Activated T-helper 9 cell treated with anti-CD3 and anti-CD28 coated beads, Interleukin-2, amount 50 U/mL, for 16 hours (primary cell): ENCODE measurements at places on chromosomes 6 and 20.

GRCh38 chr6:11804135-11804534, 25.5 kb upstream of the ADTRP start:
- no peak for DNase-seq

DNA sequence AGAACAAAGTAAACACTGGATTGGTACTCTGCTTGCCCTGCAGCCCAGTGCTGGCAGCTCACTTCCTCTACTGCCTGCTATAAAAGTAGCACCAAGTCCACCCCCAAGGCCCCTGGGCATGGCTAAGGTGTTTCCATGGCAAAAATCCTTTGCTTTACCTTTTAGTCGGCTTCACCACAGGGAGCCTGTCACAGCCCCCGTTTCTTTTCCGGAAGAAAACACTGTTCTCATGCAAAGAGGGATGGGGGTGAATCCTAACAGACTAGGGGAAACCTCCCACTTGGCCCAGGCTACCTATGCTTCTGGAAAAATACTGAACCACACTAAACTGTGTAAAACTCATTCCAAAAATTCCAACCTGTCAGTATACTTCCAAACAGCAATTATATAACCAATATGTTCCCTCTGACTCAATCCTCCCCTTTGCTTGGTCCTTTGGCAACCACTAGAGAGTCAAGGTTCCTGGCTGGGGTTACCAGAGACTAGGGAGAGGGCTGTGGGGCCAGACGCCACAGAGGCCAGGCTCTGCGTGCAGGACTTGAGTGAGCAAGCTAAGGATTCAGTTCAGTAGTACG, 16.1 kb downstream of the PPIL1 start:
- DNase-seq: no peak

- no peak for DNase-seq
Measured at GRCh38 chr6:13190376-13190775, 138.0 kb downstream of the TBC1D7 start.

DNA sequence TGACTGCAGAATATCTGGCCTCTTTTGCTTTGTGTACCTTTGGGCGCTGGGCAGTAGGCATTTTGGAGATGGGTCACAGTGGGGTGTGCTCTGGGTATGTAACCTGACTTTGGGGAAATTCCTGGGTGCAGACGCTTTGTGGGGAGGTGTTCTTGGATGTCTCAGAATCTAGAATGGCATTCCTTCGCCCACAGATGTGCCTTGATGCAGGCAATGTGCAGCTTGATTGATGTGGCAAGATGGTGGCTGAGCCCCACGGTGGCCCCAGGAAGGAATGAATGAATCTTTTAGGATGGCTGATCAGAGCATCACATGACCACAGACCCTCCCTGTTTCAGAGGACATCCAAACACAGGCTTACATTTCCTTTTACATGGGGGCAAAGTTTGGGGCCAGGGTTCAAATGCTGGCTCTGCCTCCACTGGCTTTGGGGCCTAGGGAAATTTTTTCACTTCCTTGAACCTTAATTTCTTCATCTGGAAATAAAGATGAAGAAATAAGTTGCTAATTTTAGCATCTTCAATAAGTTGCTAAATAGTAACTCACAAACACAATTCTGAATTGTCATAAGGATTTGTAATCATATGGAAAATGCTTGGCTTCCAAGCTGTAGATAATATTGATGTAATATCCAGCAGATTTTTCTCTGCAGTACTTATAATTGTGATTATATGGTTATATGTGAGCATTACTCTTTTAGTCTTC, 5.6 kb downstream of the PPP1R16B start:
- DNase-seq: no peak

- no peak for DNase-seq
Measured at GRCh38 chr20:22797103-22797502, 212.7 kb upstream of the FOXA2 start.

- no peak for DNase-seq
Measured at GRCh38 chr6:140321891-140322290, 947.4 kb upstream of the CITED2 start.

- DNase-seq: no peak
Measured at GRCh38 chr6:4760773-4761172, 15.4 kb upstream of the CDYL start.

- DNase-seq: no peak
Measured at GRCh38 chr20:53040693-53041589, 68.8 kb downstream of the TSHZ2 start.

DNA sequence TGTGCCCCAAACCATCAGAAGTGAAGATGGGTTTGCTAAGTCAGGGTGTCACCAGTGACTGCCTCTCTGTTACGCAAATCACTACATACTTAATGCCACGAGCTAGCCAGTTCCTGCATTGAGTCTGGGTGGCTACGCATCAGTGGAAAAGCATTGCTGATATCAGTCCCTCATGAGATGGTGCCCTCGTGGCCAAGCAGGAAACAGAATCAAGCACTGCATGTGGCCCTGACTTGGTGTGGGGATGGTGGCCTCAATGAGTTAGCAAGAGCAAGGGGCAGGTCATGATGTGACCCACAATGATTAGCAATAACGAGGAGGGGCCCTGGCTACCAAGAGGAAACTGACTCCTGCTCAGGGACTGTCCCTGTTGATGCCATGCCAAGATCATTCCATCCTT, 51.6 kb upstream of the FNDC1 start:
- DNase-seq: no peak

- no peak for DNase-seq
Measured at GRCh38 chr6:134372603-134373281, 54.8 kb upstream of the SGK1 start.

GRCh38 chr6:72654071-72654621, 32.3 kb downstream of the KCNQ5 start:
- no peak for DNase-seq

GRCh38 chr20:59667131-59667530, 62.8 kb downstream of the PHACTR3 start:
- no peak for DNase-seq

GRCh38 chr6:130946076-130946475, 117.0 kb downstream of the EPB41L2 start:
- DNase-seq: no peak

DNA sequence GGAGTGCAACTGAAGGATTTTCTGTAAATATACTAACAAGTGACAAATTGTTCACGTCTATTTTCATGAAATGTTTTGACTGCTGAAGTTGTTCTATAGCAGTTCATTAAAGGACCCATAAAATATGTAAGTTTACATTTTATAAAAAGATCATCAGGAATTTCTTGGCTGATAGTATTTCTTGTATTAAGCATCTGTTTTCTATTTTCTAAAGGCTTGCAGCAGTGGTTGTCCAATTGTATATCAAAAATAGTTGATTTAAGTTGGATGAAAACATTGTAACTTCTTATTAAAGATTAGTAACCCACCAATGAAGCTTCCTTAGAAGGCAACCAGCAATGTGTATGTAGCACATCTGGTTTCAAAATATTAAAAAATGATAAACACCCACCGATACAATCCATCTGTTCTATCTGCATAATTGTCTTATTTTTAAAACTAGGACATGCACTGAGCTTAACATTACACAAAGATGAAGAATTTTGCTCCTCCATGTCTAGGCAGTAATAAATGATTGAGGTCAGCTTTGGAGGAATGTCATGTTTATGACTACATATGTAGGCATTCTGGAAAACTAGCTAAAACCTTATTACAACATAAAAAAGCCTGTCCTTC, 301.3 kb upstream of the TCF21 start:
- no peak for DNase-seq

GRCh38 chr6:122789182-122790027, at the start of gene SMPDL3A:
SMPDL3A (plus strand) TSS chr6:122789258; CDS start chr6:122789347, 89 bp downstream.
- DNase-seq: no peak

GRCh38 chr6:39790772-39791171, 1.4 kb upstream of the DAAM2 start:
- no peak for DNase-seq

DNA sequence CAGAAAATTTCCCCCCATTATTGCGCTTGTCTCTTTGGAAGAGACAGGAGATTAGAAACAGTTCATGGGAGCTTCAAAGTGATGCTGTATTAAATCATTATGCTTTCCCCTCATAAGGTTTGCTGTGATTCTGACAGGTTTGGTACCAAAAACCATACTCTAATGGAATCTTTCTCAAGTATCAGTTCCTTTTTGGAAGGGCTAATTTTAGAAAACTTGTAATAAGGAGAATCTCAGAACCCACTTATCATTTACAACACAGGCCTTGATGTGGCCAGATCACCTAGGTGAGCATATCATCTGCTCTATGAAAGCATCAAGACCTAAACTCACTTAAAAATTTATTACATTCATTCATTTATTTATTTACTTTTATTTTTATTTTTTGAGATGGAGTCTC, 51.2 kb downstream of the TP53INP2 start:
- DNase-seq: no peak

GRCh38 chr20:31849306-31849930, 4.0 kb upstream of the FOXS1 start:
- DNase-seq: no peak

DNA sequence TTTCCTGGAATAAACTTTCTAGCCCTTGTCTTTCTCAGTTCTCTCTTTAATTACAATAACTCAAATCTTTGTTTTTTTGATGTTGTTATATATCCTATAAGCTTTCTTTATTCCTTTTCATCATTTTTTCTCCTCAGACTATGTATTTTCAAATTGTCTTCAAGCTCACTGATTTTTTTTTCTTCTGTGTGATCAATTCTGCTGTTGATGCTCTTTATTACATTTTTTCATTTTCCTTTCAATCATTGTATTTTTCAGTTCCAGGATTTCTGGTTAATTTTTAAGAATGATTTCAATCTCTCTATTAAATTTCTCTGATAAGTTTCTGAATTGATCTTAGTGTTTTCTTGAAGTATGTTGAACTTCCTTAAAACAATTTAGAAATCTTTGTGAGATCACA, 209.7 kb downstream of the TBC1D32 start:
- no peak for DNase-seq

DNA sequence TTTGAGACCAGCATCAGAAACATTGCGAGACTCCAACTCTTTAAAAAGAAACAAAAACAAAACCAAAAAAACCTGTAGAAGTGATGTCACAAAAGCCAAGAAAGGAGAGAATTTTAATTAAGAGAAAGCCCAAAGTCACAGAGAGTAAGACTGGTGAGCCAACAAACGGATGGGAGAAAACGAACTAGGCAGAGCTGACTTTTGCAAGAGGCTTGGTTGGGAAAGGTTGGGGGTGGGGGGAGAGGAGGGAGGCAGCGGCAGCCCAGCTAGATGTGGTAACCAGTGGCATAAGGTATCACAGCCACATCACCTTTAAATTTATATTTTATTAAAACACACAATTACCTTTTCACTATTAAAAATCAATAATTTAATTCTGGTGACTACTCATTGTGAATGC, 23.5 kb downstream of the NOL7 start:
- DNase-seq: no peak

- no peak for DNase-seq
Measured at GRCh38 chr20:46401478-46401860, 4.9 kb downstream of the ELMO2 start.

DNA sequence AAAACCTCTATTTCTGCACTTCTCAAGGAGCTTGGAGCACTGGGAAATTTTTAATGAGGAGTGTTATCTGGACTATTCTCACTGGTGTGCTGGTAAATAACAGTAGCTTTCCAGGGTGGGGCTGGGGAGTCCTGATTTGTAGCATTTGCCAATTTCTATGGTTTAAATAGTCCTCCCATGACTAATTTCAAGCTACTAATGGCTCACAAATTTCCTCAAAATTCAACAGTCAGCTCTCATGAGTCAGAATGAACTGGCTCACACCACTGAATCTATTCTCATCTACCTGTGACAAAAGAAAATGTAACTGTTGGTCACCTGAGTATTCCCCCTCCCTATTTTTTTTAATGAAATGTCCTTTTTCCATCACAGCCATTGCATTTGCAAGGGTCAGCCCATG, 449.6 kb downstream of the KIF16B start:
- DNase-seq: no peak

GRCh38 chr20:50408526-50409364, 101.4 kb upstream of the PTPN1 start:
- no peak for DNase-seq

DNA sequence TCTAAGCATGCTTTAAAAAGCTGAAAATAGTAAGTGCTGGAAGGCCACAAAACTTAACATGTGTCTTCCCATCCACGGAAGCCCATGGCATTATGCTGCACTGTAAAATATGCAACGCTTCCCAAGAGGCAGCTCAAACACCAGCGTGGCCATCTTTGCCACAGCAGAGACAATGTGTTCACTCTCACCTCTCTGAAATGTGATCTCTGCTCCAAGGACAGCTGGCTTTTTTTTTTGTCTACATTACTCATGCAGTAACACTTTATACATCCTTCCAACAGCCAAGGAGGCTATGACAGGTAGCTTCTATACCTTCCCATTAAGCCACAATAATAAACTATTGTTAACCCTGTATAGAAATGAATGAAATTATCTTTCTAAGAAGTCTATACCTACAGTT, 49.2 kb downstream of the BLOC1S5 start:
- no peak for DNase-seq

DNA sequence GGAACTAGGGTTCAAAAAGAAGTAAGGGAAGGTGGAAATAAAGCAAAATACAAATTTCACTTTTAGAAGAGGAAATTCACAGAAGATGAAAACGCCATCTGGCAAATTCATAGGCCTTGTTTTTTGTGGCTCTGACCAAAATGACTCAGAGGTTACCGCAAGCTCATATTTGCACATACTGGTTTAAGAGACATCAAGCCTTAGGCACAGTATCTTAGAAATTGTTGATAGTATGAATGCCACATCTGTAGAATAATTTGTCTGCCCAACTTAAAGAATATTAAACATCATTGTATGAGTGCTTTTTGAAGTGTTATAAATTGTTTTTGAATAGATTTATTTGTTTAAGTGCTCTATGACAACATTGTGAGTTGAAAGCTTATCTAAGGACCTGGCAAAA, 10.6 kb downstream of the TAAR1 start:
- no peak for DNase-seq

DNA sequence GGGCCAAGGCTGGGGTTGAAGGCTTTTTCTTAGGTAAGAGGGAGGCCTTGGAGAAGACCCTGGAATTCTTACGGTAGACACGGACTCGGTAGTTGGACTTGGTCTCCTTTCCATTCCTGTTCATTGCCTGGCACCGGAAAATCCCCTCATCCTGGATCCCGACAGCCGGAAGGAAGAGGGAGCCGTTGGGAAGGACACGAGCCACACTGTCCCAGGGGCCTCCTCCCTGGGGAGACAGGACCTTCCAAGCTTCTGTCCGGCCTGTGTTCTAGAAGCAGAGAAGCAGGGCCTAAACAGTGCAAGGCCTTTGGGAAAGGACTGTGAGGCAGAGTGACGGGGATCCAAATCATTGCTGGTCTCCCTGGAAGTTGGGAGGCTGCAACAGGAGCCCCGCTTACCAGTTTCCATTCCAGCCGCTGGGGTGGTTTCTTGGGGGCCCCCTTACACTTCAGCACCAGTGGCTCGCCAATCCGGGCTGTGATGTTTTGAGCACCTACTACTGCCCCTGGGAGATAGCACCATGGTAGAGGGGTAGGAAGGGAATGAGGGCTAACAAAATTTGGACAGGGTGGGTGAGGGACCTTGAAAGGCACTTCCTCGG, 470 bp downstream of the AGER start:
- DNase-seq: no peak

- DNase-seq: no peak
Measured at GRCh38 chr6:169079650-169080049, 174.0 kb downstream of the THBS2 start.

- no peak for DNase-seq
Measured at GRCh38 chr6:151822252-151823111, 15.0 kb downstream of the ESR1 start.

- DNase-seq: no peak
Measured at GRCh38 chr6:24026050-24026449, 100.0 kb upstream of the NRSN1 start.

GRCh38 chr6:71211799-71212198, 76.8 kb upstream of the OGFRL1 start:
- DNase-seq: no peak
